Tongue (tissue), 3 donors: ENCODE measurements at places on chromosomes 11 and 22.
A peak's percentile ranks its signal among the peaks of the same experiment; 100 is the strongest.

DNA sequence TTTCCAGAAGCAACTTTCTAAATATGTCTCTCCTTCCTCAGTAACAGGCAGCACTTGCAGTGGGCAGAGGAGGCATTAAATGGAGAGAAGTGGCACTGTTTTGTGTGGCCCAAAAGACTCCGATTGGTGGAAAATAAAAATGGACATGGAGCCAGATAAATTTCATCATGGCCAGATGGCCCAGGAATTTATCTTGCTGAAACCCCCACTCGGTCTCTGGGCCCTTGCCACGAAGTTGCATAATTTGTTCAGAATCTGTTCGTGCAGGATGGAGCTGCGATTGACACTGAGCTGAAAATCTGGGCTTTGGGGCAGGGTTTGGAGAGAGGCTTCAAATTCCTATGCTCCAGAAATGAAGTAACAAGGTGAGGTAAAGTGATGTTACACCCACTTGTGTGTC lies 65.5 kb downstream of the C11orf91 start:
- DNase-seq, result no peak

DNA sequence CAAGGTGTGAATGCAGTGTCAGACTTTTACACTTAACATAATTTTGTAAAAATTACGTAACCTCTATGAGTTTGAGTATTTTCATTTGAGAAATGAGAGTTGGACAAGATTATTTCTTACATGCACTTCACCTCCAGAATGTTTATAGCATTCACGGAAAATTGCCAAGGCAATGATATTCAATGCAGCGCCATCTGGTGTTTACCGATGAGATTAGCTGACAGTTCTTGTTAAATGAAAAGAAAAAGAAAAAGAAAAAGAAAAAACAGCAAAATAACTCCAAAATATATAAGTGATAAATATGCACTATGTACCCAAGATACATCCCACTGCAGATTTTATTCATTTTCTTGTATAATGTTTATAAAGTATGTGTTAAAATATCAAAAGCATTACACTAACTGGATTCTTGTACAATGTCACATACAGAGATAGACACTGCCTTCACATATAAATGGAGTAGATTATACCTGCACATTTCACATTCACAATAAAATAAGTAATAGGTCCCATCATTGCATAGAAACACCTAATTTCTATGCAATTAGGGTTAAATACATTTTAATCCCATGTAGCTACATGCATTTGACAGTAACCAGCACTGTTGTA lies 976.3 kb upstream of the FAT3 start:
- peak; percentile 74 for DNase-seq

DNA sequence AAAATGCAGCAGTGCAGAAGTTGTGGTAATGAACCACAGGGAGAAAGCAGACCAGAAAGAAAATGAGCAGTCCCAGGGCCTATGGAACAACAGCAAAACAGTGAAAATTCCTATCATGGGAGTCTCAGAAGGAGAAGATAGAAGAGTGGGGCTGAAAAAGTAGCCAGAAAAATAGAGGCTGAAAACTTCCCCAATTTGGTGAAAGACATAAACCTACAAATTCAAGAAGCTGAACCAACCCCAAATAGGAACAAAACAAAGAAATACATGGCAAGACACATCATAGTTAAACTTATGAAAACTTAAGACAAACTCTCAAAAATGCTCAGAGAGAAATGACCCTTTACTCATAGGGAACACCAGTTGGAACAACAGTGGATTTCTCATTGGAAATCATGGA lies 11.4 kb downstream of the FGF19 start:
- DNase-seq, result no peak

DNA sequence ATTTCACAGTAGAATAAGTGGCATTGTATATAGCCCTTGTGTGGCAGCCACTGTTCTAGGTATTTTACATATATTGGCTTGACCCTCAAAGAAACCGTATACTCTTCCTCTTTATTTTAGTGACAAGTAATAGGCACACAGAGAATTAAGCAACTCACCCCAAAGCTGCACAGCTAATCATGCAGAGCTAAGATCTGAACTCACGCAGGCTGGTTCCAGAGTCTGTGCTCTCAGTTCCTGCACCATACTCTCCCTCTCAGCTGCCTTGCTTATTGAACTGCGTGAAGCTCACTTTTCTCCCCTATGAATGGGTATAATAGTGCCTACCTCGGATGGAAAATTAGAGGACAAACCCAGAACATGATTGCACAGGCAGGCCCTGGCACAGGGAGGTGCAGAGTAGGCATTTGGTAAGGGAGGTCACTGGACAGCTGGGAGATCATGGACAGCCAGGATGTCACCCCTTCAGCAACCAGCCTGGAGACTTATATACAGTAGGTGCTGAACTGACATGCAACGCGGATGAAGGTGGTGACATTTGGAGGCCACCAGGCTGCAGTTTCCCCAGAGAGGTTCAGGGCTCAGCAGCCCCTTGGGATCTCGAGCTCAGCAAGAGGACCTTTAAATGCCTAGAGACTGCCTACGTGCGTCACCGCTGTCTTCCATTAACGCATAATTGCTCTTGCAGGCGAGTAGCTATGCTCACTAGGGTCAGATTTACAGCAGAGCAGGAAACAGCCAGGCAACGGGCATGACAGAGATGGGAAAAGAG lies 78.4 kb upstream of the TP53I11 start:
- no peak for DNase-seq

- DNase-seq, result no peak
Measured at GRCh38 chr22:21055880-21056319, 10.2 kb downstream of the LRRC74B start.

DNA sequence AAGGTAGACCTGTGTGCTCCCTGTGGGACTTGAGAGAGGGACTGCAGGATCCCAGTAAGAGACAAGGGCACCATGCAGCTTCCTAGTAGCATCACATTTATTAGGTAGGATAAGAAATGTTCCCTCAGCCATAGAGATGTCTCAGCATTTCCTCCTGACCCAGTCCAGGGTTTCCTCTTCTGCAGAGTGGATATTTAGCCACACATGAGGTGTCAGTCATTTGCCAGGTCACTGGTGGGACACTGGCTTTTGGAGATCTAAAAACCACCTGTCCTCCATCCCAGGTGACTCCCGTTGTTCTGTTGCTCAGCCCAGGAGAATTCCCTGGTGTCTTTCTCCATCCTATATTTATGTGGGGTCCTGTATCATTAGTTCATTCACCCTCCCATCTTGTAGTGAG lies 117.5 kb upstream of the NNMT start:
- no peak for DNase-seq

DNA sequence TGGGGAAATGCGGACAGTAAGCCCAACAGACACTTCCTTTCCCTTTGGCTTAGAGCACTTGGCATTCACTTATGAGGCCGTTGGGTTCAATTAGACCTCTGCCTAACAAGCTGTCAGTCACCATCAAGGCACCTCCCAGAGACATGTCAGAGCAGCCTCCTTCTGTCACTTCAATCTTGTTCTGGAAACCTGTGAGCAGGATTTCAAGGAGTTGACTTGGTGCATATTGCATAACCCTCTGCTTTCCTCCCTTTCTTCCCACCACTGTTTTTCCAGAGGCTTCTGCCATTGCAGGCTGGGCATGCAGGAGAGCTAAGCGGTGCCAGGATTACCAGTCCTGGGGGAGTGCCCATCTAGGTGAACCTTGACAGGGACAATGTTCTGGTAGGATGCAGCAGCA lies 484.2 kb upstream of the LRRC4C start:
- no peak for DNase-seq

DNA sequence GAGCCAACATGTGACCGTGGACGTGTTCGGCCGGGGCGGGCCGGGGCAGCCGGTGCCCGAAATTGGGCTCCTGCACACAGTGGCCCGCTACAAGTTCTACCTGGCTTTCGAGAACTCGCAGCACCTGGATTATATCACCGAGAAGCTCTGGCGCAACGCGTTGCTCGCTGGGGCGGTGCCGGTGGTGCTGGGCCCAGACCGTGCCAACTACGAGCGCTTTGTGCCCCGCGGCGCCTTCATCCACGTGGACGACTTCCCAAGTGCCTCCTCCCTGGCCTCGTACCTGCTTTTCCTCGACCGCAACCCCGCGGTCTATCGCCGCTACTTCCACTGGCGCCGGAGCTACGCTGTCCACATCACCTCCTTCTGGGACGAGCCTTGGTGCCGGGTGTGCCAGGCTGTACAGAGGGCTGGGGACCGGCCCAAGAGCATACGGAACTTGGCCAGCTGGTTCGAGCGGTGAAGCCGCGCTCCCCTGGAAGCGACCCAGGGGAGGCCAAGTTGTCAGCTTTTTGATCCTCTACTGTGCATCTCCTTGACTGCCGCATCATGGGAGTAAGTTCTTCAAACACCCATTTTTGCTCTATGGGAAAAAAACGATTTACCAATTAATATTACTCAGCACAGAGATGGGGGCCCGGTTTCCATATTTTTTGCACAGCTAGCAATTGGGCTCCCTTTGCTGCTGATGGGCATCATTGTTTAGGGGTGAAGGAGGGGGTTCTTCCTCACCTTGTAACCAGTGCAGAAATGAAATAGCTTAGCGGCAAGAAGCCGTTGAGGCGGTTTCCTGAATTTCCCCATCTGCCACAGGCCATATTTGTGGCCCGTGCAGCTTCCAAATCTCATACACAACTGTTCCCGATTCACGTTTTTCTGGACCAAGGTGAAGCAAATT lies 1.8 kb downstream of the FUT4 start:
- DNase-seq, result no peak

- no peak for DNase-seq
Measured at GRCh38 chr22:19576460-19577421, 52.5 kb upstream of the CLDN5 start.

GRCh38 chr11:86183694-86184093 lies 60.9 kb upstream of the EED start:
- no peak for DNase-seq

- DNase-seq, result no peak
Measured at GRCh38 chr11:43243927-43244326, 67.9 kb upstream of the API5 start.

- DNase-seq, result no peak
Measured at GRCh38 chr11:102891736-102892135, 17.0 kb upstream of the MMP12 start.

DNA sequence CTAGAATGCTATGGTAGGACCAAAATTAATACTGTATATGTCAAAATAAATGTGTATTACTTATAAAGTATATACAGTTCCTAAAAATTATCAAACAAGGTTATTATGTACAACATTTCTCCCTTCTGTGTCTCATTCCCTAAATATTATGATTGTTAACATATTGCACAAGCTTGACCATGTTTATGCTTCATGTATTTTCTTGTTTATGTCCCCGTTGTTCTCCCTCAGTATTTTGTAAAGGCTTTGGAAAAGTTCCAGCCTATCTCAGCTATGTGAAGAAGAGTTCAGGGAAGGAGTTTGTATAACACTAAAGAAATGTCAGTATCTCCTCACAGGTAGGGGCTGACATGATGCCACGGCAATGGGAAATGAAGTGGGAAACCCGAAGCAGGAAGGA lies 19.6 kb downstream of the ADM start:
- no peak for DNase-seq

GRCh38 chr11:119319136-119319699 lies 2.3 kb upstream of the MCAM start:
- DNase-seq, result no peak

GRCh38 chr11:130534551-130534950 lies 86.1 kb downstream of the ADAMTS15 start:
- DNase-seq, result no peak

DNA sequence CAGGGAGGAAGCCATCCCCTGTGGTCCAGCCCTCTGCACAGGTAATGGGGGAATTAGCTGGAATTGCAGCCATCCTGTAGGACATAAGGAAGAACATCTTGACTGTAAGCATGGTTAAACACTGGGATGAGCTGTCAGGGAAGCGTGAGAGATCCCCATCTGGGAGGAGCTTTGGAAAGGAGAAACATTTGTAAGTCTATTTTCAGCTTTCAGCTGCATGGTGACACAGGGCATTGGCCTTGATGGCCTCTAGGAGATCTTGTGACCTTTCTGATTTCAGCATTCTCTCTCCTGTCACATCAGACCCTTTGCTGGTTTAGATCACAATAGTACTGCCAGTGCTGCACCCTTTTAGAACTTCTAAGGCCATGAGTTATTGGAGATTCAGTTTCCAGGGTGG lies 47.1 kb downstream of the BCR start:
- no peak for DNase-seq

GRCh38 chr11:83779876-83780275 lies 493.7 kb upstream of the CCDC90B start:
- DNase-seq, result no peak

DNA sequence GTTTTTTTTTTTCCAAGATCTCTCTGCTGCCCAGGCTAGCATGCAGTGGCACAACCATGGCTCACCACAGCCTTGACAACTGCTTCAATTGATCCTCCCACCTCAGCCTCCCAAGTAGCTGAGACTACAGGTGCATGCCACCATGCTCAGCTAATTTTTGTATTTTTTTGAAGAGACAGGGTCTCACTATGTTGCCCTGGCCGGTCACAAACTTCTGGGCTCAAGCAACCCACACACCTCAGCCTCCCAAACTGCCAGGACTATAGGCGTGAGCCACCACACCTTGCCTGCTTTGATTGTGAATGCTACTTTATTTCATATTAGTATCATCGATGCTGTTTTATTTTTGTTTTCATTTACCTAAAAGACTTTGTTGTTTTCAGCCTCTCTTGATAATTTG lies 81.5 kb upstream of the GNAZ start:
- DNase-seq, result no peak

DNA sequence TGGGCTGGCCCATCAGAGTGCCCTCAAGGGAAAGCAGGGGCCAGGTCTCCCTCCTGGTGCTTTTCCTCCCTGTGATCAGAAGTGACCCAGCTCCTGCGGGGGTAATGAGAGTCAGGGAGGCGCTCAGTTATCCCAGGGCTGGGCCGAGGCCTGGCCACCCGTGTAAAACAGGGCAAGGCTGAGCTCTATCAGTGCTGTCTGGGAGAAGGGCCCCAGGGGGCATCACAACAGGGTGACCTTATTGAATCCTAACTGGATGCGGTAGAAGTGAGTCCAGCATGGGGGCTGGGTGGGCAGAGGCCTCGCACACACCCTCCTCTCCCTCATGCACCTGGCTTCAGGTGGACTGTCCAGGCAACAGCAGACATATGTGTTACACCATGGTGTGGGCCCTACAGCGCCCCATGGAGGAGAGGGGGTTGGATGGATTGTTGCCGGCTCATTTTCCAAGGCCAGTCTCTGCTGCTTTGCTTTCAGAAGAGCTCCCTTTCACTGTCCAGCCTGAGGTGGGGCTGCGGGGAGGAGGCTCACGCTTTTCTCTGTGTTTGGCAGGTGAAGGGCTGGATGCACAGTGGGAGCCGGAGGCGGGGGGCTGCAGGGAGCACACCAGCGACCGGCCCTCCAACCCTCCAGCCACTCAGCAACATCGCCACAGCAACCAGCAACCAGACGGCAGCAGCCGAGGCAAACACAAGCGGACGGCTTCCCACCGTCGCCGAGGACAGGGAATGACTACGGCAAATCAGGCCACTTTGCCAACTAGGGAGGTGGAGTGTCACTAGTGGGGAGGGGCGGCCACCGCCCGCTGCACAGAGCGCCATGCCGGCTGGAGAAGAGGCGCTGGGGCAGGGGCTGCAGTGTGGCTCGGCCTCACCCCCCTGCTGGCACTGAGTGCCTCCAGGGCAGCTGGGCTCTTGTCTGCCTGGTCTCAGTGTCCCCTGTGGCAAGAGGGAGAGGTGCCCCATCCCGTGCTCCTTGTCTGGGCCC lies 24.7 kb downstream of the GNAZ start:
- DNase-seq, result no peak
